KG1 (cell line): ENCODE measurements at places on chromosomes 7 and 10.

- DNase-seq: no peak
Measured at GRCh38 chr10:33721509-33721908, 387.0 kb upstream of the NRP1 start.

GRCh38 chr10:99329304-99329553, at the start of gene CNNM1:
Gene CNNM1 (plus strand): TSS chr10:99329356. CDS start chr10:99329388, 32 bp downstream.
- DNase-seq: no peak

DNA sequence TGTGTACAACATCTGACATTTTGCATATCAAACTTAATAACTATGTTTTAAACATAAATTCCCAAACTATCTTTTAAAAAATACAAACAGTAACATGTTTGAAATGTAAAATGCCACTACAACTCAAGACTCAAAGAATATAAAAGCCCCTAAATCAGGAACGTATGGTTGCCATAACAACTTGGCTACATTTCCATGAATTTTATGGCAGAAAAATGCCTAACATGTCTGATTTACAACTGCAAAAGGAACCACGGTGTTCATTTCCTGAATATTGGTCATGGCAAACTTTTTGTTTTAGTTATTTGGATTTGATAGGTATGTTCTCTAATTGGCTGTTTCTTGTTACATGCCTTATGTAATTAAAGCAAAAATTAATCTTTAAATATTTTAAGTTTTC, 2.0 kb downstream of the SOSTDC1 start:
- no peak for DNase-seq

DNA sequence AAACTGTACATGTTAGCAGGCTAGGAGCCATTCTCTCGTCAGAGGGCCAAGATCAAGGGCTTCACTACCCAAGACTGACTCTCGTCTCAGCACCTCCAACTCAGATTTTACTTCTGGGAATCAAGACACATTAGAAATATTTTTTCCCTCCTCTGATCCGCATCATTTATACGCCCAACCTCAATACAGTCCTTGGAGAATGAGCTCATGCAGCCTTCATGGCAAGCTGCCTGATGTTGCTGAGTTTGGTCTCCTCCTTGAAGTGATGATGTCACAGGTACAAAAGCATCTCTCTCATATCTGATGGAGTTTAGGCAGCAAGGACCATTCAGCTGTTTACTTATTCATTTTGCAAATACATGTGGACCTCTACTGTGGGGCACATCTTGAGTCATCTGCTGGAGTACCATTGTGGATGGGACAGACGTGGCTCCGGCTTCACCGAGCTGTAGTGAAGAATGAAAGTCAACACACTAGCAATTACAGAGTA, 114.0 kb downstream of the BMPER start:
- DNase-seq: no peak

- no peak for DNase-seq
Measured at GRCh38 chr7:2908103-2908683, 64.1 kb upstream of the GNA12 start.

GRCh38 chr7:149284343-149284742, 22.3 kb downstream of the ZNF783 start:
- DNase-seq: no peak

DNA sequence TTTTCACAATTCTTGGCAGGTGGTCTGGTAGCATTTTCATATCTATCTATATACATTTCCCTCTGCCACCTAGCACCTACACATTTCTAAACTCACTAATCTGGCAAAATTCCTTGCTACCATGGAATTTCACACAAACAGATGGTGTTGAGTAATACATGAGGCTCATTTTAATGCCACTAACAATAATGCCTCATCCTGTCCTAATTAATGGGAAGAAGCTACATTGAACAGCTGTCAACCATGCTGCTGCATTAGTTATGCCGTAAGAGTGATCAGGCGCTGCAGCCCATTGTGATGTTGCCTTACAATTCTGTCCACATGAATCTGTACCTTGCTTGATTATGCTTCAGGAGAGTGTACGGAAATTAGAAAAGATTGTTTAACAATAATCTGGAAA, 23.2 kb downstream of the COL1A2 start:
- no peak for DNase-seq

GRCh38 chr7:20797042-20797461, 10.4 kb upstream of the SP8 start:
- DNase-seq: no peak

DNA sequence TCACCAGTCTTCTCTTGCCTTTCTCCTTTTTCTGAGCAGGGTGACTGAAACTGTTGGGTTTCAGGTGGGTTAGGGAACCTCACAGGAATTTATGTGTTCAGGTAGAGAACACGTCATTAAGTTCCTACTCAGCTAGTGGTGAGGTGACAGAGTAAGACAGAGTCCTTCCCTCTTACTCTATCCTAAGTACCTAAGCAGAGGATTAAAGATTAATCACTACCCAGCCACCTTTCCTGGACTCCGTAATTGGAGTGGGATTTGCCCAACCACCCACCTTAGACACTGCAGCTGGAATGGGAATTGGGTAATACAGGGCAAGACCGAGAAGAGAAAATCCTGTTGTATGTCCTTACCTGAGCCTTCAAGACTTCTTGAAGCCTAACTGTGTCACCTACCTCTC, 158.1 kb downstream of the LRRC4 start:
- no peak for DNase-seq

- DNase-seq: no peak
Measured at GRCh38 chr7:114356133-114356532, 58.5 kb upstream of the FOXP2 start.

DNA sequence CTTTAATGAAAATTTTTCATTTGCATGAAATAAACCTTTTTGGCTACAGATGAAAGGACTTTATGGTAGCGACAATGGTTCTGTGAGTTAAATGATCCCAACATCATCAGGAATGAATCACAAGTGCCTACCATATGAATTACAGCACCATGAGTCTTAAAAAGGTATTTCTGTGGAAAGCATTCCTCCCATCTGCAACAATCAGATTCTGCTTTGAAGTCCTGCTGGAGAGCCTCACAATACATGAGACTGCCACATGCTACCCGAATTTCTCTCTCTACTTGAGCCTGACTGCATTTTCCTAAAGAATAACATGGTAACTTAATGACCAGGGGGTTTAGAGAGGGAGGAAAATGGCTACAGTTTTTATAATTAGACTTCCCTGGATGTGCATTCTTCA, 190.3 kb downstream of the TWIST1 start:
- no peak for DNase-seq

- DNase-seq: no peak
Measured at GRCh38 chr10:25465582-25466372, 291.0 kb downstream of the GPR158 start.
